Right ventricle myocardium superior (tissue), 1 donor: ENCODE measurements at places on chromosomes 7 and 10. TPM values are rescaled to one million over a fixed set of nuclear protein-coding genes. Genes with fewer than 3 reads are reported as not detected.

DNA sequence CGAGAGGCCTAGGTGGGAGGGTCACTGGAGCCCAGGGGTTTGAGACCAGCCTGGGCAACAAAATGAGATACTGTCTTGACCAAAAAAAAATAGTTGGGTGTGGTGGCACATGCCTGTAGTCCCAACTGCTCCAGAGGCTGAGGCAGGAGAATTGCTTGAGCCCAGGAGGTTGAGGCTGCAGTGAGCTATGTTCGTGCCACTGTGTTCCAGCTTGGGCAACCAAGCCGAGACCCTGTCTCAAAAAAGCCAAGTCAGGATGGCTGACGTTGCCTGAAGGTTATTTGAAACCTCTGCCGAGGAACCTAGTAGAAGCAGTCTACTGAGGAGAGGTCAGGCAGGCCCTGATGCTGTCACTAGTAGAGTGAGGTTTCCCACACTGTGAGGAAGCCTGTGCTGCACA lies 22.8 kb downstream of the DNAJB6 start:
- no peak for DNase-seq

- DNase-seq = no peak
These were observed 39.5 kb downstream of the ACSM6 start for GRCh38 chr10:95233377-95234034.

DNA sequence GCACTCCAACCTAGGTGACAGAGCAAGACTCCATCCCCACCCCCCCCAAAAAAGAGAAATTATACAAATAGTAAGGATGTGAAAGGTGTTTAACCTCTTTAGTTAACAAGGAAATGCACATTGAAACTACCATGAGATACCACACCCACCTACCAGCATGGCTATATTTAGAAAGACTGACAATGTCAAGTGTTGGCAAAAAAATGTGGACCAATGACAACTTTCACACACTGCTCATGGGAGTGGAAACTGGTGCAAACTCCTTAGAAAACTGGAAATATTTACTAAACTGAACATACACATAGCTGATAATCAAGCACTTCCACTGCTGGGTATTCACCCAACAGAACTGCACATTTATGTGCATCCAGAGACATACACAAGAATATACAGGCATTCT lies 23.3 kb upstream of the NRF1 start:
- no peak for DNase-seq

- DNase-seq = no peak
These were observed 665.9 kb upstream of the PCDH15 start for GRCh38 chr10:55466806-55467504.

GRCh38 chr7:40800771-40801170 lies 666.0 kb downstream of the SUGCT start:
- peak; percentile 57 for DNase-seq

DNA sequence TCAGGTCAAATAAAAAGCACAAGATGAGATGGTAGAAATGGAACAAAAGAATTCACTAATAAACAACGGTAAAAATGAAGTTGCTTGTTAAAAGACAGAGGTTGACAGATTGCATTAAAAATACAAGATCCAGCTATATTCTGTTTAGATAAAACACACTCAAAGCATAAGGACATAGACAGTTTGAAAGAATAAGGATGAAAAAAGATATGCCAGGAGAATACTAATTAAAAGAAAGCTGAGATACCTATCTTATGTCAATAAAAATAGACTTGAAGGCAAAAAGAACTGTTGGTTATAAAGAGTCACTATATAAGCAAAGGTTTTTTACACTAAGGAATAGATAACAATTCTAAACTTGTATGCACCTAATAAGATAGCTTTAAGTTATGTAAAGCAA lies 105.3 kb downstream of the GPR158 start:
- DNase-seq = no peak

DNA sequence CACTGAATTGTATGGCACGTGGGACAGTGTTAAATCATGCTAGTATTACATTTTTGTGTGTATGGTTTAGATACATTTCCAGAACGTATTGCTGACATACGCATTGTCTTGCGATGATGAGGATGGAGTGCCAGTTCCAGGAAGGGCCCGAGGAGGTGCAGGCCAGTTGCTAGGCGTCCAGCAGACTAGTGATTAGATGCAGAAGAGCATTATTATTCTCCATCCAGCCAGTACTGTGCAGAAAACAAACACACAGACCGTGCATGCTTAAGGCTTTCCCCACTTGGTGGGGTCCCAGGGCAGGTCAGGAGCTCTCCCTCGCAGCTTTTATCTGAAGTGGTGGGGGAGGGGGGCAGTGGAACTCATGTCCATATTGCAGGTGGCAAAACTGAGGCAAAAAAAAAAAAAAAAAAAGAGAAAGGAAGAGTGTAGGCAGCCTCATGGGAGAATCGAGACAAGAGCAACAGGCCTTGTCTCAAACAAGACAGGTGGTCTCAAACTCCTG lies 189.2 kb downstream of the CAMK1D start:
- DNase-seq = no peak

GRCh38 chr7:156836443-156836842 lies 56.5 kb downstream of the LMBR1 start:
- DNase-seq = no peak

GRCh38 chr10:97575127-97575668 lies 2.6 kb downstream of the ANKRD2 start:
- no peak for DNase-seq

- no peak for DNase-seq
These were observed 290.6 kb downstream of the SORCS3 start for GRCh38 chr10:104931612-104932134.

GRCh38 chr10:46223064-46223480 lies 63.7 kb upstream of the ANTXRL start:
- no peak for DNase-seq

- no peak for DNase-seq
These were observed 25.2 kb downstream of the IRF5 start for GRCh38 chr7:128962899-128963298.

The MOGAT3 gene
- total RNA-seq = not detected

The POMZP3 gene
- 7.2 TPM for total RNA-seq

The MMD2 gene
- not detected for total RNA-seq

The FHIP2A gene
- total RNA-seq = 22.6 TPM

The CLDN3 gene
- not detected for total RNA-seq
